ENCODE measurements at places on chromosomes 16 and 17. TPM values are rescaled to one million over a fixed set of nuclear protein-coding genes. Genes with fewer than 3 reads are reported as not detected.

DNA sequence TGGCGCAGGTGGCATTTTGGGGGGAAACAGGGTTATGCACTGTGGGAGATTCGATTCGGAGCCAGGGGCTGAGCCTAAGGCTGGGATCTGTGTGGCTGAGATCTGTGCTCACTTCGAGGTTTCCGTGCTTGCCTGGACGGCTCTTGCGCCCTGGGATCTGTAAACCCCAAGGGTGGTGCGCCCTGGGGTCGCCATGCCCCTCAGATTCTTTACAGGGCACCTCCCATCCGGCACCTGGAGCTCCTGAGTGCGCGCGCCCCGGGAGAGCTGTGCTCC lies 377 bp downstream of the SLC13A5 start:
- no peak for DNase-seq

Gene ARHGAP23
- total RNA-seq = 56.4 TPM

- DNase-seq = no peak
Measured at GRCh38 chr17:68567035-68567434, 34.1 kb downstream of the FAM20A start.

DNA sequence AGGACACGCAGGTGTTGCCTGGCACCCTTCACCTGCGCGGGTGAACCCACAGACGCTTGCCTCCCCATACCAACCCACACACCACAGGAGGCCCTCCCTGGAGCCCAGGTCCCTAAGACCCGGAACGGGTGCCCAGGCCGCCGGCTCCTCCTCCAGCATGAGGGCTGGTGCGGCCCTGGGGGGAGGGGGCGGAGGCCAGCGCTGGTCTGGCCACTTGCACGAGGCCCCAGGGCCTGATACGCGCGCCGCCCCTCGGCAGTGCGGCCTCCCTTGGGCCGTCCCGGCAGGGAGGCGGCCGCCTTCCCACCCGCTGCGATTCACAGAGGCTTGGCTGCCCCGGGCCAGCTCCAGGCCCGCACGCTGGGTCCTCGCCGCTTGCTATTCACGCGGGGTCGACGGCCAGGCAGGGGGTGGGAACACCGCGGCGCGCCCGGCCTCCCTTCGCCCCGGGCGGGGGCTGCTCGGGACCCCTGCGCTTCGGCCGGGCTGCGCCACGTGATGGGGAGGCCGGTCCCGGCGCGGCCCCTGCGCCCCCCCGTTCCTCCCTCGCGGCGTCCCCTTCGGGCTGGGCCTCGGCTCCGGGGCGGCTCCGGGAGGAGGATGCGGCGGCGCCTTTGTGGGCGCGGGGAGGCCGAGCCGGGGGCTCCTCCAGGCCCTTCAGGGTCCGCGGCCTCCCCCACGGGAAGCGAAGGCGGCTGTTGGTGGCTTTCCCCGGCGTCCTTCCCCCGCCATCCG lies 685 bp downstream of the FASN start:
- peak; percentile 79 for DNase-seq

GRCh38 chr16:57021757-57022156 lies 32.4 kb downstream of the NLRC5 start:
- no peak for DNase-seq

DNA sequence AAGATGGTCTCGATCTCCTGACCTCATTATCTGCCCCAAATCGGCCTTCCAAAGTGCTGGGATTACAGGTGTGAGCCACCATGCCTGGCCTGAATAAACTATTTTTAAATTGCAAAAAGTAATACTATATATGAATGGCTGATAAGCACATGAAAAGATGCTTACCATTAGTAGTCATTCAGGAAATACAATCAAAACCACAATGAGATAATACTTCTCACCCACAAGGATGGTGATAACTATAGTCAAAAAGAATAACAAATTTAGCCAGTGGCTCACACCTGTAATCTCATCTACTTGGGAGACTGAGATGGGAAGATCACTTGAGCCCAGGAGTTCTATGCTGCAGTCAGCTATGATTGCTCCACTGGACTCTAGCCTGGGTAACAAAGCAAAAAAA lies 2.4 kb upstream of the TACO1 start:
- DNase-seq = no peak

DNA sequence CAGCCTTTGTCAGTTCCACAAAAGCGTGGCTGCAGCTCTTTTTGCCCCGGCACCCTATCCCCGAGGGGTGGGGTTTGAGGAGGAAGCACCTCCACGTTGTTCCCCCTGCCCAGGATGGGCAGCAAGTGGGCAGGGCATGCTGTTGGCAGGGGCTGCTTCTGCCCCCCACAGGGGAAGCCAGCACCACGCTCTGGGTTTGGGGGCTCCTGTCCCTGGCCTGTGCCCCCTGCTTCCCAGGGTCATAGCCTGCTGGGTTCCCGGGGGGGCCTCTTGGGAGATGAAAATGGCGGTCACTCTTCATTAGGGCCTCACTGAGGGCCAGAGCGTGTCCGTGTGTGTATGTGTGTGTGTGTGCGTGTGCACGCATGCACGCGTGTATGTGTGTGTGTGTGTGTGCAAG lies 22.8 kb downstream of the LASP1 start:
- DNase-seq = no peak

Gene CDH8
- not detected for total RNA-seq

Gene SRRM2
- total RNA-seq = 49.1 TPM

Gene STX1B
- total RNA-seq = 0.06 TPM

GRCh38 chr17:49260817-49261291 lies 30.3 kb upstream of the PHOSPHO1 start:
- DNase-seq = no peak

- DNase-seq = no peak
Measured at GRCh38 chr17:52674686-52675085, 516.2 kb upstream of the CA10 start.

DNA sequence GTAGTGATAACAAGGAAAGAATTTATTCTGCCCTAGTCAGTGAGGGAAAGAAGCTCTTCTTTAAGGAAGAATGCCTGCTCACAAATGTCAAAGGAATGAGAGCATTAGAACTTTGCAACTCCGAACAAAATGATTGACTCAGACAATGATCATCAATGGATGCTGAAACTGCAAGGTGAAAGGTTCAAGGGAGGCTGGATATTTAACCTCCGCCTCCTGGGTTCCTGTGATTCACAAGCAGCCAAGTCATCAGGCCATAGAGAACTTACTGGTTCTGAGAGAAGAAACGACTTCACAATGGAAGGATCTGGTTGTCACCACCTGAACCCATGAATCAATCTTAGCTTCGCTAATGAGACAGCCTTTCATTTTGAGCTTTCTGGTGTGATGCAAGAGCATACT lies 16.0 kb upstream of the SCNN1B start:
- DNase-seq = no peak

Gene TMEM238L
- not detected for total RNA-seq

Gene LDHD
- 0.24 TPM for total RNA-seq

DNA sequence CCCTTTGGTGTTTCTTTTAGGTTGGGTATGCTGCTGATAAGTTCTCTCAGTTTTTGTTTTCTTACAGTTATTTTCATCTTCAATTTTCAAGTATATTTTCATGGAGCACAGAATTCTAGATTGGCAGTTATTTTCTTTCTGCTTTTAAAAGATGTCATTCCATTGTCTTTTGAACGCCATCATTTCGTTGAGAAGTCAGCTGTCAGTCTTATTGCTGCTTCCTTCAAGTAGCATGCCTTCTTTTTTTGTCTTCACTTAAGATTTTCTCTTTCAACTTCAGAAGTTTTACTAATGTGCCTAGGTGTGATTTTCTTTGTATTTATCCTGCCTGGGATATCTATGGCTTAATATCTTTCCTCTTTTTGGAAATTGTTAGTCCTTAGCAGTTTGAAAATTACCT lies 262.2 kb upstream of the PMFBP1 start:
- DNase-seq = peak; percentile 11

- no peak for DNase-seq
Measured at GRCh38 chr16:88826070-88826840, 14.5 kb upstream of the APRT start.

DNA sequence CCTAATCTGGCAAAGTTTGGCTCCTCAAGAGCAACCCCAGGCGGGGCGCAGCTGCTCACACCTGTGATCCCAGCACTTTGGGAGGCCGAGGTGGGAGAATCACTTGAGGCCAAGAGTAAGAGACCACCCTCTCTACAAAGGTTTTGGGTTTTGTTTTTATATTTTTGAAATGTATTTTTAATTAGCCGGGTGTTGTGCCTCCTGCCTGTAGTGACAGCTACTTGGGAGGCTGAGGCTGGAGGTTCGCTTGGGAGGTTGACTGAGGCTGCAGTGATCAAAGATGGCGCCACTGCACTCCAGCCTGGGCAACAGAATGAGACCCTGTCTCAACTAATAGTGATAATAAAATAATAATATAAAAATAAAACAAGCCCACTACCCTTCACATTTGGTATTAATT lies 756 bp upstream of the USP7 start:
- DNase-seq = no peak

Gene SGSH
- 18.6 TPM for total RNA-seq

- DNase-seq = no peak
Measured at GRCh38 chr16:25317732-25318316, 60.2 kb upstream of the ZKSCAN2 start.

GRCh38 chr16:66572356-66572755 lies 6.1 kb downstream of the CMTM1 start:
- DNase-seq = no peak

DNA sequence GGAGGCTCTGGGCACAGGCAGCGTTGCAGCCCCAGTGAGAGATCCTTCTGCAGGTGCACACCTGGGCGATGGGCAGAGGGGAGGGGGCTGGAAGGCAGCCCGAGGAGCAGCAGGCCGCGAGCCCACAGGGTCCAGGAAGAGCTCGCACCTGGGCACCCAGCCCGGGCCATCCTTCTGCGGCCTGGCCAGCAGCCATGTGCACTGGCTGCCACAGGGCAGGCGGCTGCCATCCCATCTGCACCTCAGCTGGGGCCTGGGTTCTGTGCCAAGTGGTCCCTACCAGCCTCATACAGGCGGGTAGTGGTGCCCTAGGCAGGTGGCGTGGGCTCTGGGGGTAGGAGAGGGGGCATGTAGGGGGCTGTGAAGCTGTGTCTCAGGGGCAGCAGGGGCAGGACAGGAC lies 197.2 kb downstream of the RBFOX3 start:
- DNase-seq = no peak

DNA sequence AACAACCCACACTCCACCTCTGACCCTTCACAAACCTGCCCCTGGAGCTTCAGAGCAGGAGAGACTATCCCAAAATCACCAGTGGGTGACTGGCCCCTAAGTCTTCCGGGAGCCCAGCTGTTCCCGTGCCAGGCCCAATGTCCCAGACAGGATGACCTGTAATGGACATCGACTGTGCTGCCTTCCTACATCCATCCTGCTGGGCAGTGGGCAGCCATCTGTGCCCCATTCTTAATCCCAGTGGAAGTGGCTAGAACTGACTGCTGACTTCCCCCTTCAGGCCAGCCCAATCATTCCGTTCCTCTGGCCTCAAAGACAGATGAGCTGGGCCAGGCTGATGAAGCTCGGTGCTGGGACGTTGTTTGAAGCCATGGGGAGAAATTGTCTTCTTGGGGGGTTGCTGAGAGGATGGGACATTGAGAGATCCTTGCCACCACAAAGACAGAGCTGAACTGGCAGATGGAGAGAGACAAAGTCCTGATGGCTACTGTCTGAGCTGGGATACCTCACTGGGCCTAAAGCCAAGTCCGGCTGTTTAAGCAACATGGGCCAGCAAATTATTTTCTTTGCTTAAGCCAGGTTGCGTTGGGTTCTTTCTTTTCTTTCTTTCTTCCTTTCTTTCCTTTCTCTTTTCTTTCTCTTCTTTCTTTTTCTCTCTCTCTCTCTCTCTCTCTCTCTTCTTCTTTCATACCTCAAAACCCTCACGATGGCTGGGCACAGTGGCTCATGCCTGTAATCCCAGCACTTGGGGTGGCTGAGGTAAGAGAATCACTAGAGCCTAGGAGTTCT lies 17.9 kb upstream of the ALOX15B start:
- DNase-seq = no peak

DNA sequence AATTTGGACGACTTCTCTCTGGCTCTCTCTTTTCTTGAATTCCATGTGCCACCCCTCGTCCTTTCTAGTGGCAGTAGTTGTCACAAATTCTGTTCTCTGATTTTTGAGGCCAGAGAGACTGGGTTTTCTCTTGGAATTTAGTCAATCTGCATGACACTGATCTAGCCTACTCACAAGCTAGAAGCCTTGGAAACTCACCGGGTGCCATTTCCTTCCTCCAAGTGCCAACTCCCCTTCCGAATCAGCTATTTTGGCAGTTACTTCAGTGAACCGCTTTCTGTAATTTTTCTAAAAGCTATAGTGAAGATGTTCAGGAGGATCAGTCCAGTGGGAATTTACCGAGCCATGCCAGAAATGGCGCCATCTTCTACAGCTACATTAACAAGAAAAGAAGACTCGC lies 228.9 kb downstream of the PMP22 start:
- no peak for DNase-seq

DNA sequence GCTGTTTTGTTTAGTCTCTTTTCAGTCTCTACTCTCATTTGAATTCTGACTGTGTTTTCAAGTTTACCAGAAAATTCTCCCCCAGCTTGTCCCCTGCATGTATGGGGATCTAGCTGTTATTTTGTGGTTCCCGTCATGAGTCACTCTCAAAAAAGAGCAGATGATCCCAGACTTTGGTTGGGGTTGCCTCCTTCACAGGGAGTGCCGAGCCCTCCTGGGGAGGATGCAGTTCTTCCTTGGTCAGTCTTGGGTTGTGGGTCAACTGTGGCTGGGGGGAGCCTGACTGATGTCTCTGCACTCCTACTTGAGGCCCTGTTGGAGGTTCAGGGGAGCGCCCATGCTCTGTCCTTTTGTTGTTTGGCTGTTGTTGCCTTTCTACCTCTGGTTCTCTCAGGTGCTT lies 37.7 kb downstream of the EPN2 start:
- no peak for DNase-seq

Gene EPX
- total RNA-seq = not detected

Gene OSGIN1
- 1.7 TPM for total RNA-seq

Gene DRC7
- total RNA-seq = not detected

DNA sequence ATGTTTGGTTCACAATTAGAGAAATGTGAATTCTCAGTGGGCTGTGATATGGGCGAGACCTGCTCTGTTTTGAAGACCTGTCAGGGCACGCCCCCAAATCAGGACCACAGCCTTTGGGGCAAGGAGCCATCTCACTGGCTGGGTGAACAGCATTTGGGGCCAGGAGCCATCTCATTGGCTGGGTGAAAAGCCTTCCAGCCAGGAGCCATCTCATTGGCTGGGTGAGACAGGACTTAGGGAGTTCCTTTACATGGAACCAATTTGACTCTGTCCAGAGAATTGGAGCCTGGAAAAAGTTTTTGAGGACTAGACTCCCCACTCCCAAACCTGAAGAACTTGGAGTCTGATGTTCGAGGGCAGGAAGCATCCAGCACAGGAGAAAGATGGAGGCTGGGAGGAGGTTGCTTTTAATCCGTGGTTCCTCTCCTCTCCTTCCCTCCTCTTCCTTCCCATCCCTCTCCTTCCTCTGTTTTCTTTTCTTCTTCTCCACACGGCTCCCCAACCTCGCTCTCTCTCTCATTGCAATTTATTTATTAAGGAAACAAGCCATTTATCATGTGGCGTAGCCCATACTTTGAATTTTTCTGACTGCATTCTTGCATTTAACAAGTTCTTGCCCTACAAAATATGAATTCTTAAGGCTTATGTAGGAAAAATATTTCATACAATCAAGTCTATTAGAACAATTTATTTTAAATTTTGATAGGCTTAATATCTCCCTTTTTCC lies 19.7 kb downstream of the FOXL1 start:
- DNase-seq = peak; percentile 20
